Type B pancreatic cell (in vitro differentiated cells): ENCODE measurements at places on chromosomes 3 and 15. TPM values are rescaled to one million over a fixed set of nuclear protein-coding genes. Genes with fewer than 3 reads are reported as not detected.
A peak's percentile ranks its signal among the peaks of the same experiment; 100 is the strongest.

GRCh38 chr15:99438691-99439523, 126.9 kb upstream of the MEF2A start:
- DNase-seq, result peak; percentile 56

- no peak for DNase-seq
These were observed 224.2 kb upstream of the CFAP20DC start for GRCh38 chr3:59273976-59274375.

GRCh38 chr15:71261418-71261817, 146.1 kb downstream of the THSD4 start:
- DNase-seq, result no peak

The DPH6 gene
- total RNA-seq, result 13.5 and 15.4 TPM in 2 replicates

The ADAMTS9 gene
- 13.6 and 34.9 TPM in 2 replicates for total RNA-seq
